Hypothalamus (tissue), 51 donors: ENCODE measurements at places on chromosomes 1 and 21.

- no peak for DNase-seq
Observed at GRCh38 chr1:52579415-52579814, 22.8 kb upstream of the GPX7 start.

GRCh38 chr1:115744646-115745275 lies 23.8 kb downstream of the CASQ2 start:
- no peak for DNase-seq

- DNase-seq, result no peak
Observed at GRCh38 chr1:223500560-223501425, 107.6 kb downstream of the CCDC185 start.

GRCh38 chr1:166630369-166630768 lies 208.9 kb upstream of the POGK start:
- DNase-seq, result no peak

DNA sequence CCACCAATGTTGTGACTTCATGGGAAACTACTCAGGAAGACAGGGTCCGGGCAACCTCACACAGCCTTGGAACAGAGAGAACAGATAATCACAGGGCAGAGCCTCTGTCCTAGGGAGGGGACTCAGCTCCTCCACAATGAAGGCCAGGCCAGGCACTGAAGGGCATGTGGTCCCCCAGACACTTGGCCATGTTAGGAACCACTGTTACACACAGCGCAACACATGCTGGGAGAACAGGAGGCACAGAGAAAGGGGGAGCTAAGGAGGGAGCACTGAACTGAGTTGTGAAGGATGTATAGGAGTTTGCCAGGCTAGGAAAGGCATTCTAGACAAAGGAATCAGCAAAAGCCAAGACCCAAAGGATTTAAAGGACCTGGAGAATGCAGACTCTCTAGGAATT lies 127.6 kb downstream of the DMRTB1 start:
- no peak for DNase-seq

DNA sequence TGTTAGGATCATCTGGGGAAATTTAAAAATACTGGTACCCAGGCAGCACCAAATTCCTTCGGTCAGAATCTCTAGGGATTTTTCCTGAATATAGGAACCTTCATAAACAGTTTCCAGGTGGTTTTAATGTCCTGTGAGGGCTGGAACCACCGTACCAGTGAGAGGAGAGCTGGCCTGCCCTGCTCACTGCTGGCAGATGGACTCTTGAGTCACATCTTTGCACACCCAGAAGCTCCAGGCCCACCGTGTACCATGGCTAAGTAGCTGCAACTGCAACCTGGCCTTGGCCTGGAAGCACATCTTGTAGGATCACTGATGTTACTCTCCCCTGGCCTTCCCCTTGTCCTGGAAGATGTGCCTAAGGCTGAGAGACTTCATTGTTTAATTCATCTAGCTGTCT lies 181.5 kb downstream of the DISC1 start:
- no peak for DNase-seq

- no peak for DNase-seq
Observed at GRCh38 chr1:60345621-60346020, 272.1 kb upstream of the C1orf87 start.

DNA sequence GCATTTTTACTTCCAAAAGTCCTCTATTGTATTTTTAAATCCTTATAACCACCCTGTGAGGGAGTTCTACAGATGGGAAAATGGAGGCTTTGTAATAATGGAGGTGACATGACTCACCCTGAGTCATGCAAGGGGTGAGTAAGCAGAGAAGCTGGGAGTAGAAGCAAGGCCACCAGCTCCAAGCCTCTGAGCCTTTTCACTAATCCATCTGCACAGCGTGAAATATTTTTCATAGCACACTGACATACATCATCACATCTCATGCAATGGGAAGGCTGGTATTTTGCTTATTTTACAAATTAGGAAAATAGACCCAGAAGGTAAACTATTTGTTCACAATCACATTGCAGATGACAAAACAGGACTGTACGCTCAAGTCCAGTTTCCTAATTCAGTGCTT lies 96.9 kb downstream of the KCNH1 start:
- no peak for DNase-seq

- DNase-seq, result no peak
Observed at GRCh38 chr1:36034692-36035091, 49.2 kb upstream of the TEKT2 start.

DNA sequence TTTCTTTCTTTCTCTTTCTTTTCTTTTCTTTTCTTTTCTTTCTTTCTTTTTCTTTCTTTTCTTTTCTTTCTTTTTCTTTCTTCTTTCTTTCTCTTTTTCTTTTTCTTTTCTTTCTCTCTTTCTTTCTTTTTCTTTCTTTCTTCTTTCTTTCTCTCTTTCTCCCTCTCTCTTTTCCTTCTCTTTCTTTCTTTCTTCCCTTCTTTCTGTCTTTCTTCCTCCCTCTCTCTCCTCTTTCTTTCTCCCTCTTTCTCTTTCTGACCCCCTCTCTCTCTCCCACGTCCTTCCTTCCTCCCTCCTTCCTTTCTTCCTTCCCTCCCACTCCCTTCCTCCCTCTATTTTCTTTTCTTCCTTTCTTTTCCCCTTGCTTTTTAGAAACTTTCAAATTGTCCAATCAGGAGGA lies 333.6 kb downstream of the PAPPA2 start:
- DNase-seq, result no peak

GRCh38 chr1:174296309-174296708 lies 137.0 kb downstream of the RABGAP1L start:
- no peak for DNase-seq

DNA sequence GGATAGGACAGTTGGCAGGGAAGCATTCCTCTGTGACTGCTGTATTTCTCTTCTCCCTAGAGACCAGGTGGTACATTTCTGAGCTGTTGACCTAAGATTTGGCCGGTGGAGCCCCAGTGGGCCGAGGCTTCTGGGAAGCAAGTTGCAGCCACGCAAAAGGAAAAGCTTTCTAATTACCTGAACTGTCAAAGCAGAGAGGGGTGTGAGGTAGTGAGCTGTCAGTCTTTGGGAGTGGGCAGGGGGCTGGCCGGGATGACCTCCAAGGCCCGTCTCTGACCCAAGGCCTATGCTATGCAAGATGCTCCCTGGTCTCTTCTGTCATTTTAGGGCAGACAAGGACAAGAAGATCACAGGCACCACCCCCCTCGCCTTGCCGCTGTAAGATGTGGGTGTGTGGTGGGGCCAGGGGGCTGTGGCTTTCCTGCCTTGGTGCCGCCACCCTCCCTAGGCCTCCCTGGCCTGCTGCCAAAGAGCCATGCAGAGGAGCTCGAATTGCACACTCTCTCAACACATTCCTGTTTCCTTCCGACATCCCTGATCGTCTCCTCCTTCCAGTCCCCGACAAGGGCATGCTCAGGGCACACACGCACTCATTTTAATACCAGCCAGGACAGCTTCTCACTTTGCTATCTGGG lies 7.7 kb downstream of the PADI1 start:
- DNase-seq, result no peak

DNA sequence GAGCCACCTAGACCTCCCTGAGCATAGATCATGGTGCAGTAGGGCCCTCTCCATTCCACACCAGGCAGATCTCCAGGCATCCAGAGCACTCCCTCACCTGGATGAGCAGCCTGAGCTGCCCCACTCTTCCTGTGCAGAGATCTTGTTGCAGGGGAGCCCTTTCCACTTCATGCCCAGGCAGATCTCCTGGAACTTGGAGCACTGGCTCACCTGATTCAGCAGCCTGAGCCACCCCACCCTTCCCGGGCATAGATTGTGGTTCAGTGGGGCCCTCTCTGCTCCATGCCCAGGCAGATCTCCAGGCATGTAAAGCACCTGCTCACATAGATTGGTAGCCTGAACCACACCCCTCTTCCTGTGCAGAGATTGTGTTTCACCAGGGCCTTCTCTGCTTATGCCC lies 78.0 kb downstream of the SEC16B start:
- no peak for DNase-seq

DNA sequence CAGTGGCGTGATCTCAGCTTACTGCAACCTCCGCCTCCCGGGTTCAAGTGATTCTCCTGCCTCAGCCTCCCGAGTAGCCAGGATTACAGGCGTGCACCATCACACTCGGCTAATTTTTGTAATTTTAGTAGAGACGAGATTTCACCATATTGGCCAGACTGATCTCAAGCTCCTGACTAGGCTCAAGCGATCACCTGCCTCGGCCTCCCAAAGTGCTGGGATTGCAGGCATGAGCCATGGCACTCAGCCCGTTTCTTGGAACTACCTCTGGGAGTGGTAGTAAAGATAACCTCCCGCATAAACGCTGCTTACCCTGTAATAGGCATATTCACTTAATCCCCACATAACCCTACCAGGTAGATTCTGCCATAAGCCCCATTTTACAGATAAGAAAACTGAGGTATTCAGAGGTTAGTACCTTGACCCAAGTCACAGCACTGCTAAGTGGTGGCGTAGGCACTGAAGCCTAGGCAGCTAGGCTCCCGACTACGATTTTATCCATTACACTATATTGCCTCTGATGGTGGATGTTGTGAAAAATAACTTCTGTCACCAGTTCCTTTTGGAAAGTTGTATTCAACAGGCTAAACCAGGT lies 143.8 kb downstream of the SDCCAG8 start:
- no peak for DNase-seq

GRCh38 chr1:220878191-220879075 lies 810 bp upstream of the HLX start:
- DNase-seq, result no peak

- no peak for DNase-seq
Observed at GRCh38 chr1:206792939-206793607, 20.8 kb upstream of the IL10 start.

- no peak for DNase-seq
Observed at GRCh38 chr1:40897513-40897912, 35.4 kb upstream of the CITED4 start.

DNA sequence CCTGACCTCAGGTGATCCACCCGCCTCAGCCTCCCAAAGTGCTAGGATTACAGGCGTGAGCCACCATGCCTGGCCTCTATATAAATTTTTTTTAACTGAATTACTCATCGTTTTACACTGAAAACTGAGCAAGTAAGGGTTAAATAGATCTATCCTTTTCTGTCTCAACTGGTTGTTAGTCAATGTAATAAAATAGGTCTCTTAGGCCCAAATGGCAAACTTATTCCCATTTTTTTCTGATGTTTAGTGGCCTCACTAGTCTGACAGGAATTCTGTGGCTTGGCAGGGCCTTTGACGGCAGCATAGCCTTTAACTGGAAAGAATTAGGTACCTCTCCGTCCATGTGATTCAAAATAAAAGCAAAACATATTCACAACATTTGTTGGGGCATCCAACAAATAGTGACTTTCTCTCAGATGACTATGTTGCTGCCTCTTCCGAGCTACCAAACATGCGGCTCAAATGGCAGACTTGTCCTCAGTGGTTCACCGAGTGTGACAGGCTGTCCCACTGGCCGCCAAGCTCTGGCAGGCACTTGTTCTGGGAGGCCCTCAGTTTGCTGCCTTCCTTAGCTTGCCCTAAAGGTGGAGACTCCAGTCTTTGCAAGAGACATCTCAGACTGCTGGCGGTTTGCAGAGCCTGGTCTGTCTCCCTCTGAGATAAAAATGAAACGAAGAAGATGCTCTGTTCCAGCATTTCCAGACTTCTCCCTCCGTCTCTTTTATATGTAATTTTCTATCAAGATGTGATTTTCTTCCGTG lies 17.4 kb downstream of the ATP1A4 start:
- DNase-seq, result no peak

GRCh38 chr1:44236490-44237272 lies 23.4 kb downstream of the DMAP1 start:
- DNase-seq, result no peak

DNA sequence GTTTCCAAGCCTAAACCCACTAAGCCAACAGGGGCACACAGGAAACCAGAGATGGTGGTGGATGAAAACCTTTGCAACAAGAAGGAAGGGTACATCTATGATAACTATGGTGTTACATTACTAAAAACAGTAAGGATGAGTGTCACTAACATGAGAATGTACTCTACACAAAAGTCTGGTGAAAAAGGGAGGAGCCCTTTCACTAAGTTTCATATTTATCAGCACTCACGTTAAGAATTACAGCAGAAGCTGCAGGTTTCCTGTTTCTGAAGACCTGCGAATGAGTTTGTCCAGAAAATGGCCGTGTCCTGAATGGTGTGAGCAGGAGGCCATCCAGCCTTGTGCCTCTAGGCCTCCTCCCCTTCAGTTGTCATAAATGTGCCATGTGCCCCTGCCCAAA lies 17.8 kb downstream of the ABCG1 start:
- DNase-seq, result no peak

- DNase-seq, result no peak
Observed at GRCh38 chr1:192869308-192869940, 60.6 kb downstream of the RGS2 start.

GRCh38 chr1:111497592-111497991 lies 5.8 kb downstream of the ADORA3 start:
- DNase-seq, result no peak

DNA sequence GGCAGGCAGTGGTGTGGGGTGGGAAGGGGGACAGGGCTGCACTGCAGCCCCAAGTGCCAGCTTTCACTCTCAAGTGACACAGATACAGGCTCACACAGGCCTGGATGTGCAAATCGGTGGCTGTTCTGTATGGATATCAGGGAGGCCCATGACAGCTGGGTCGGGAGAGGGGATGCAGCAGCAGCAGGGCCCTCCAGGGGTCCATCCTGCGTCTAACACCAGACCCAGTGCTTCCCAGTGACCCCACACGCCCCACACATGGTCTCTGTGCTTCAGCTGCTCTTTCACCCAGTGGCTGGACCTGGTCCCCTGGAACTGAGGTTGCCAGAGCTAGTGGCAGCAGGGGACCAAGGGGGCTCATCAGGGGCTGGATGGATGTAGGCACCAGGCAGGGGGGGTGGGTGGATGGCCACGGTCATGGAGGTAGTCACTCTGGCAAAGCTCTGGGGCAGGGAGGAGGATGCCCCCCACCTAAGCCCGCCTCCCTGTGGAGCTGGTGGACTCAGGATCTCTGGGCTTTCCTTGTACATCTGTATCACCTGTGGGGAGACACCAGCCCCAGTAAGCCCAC lies 13.9 kb downstream of the BTBD19 start:
- DNase-seq, result no peak

DNA sequence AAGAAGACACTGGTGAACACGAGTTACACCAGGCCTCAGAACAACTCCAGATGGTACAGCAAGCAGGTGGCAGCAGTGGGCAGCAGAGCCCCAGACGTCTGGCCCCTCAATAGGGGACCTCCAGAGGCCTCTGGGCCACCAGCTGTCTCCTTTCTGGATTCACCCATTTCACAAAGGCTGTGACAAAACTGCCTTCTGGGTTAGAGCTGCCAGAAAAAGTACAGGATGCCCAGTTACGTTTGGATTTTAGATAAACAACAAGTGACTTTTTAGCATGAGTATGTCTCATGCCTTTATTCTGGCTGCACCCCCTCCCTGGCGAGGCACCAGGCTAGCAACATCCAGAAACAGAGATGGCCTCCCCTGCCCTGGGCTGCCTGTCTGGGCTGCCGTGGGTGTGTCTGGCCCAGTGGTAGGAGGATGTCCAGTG lies 30.1 kb downstream of the ITPKB start:
- no peak for DNase-seq
